ENCODE measurements at places on chromosomes 4 and X.

DNA sequence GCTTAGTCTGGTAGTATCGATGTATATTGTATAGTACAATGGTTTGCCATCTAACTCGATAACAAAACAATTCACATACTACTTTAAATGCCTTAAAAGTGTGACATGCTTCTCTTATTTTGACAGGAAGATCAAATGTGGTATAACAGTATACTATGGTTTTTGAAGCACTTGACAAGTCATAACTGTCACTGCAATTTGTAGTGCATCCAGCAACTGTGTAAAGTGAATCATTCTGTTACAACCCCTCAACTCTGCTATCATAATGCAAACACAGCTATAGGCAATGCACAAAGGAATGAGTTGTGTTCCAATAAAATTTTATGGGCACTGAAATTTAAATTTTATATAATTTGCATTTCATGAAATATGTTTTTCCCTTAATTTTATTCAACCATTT, 14.0 kb downstream of the RAP1GDS1 start:
- DNase-seq: no peak

GRCh38 chr4:60759518-60760245, 440.4 kb upstream of the ADGRL3 start:
- DNase-seq: no peak

- DNase-seq: no peak
Measured at GRCh38 chr4:137768881-137769280, 236.6 kb upstream of the PCDH18 start.

DNA sequence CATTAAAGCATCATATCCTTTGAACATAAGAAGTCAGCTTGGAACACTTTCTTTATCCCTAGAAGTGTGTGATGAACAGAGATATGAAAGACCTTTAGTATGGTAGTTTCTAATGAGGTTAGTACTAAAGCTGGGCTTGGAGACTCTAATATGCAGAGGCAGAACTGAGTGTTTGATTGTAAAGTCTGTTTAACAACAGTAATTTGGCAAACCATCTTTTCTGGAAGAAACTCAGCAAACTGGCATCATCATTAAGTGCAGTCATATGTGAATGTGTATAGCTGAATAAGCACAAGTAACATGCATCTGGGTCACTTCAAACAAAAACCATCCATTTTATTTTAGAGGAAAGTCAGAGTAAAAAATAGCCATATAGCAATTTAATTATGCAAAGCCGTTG, 385.9 kb upstream of the MAD2L1 start:
- no peak for DNase-seq

- no peak for DNase-seq
Measured at GRCh38 chr4:186704057-186704456, 19.6 kb downstream of the FAT1 start.

GRCh38 chr4:55530691-55531090, 16.0 kb downstream of the CLOCK start:
- no peak for DNase-seq

All from CMK (cell line).